ENCODE measurements at places on chromosomes 12 and 14.

GRCh38 chr14:60324837-60325236 lies 75.8 kb downstream of the PPM1A start:
- DNase-seq: no peak

GRCh38 chr12:71786829-71787228 lies 32.2 kb downstream of the RAB21 start:
- no peak for DNase-seq

DNA sequence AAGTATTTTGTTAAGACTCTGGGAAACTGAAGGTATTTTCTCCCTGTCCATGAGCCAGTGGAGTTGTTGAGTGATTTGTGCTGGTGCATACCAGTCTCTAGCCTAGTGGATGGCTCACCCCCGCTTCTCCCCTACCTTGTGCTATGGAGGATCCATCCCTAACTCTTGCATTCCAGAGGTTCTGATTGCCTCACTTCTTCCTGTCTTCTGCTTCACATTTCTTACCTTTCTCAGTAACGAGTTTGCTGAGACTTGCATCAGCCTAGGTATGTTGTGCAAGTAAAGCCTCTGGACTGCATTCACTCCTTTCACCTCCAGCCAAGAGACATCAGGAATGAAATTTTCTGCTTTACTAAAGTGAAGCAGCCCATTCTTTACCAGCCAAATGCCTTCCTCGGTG lies 391.6 kb downstream of the ZFP36L1 start:
- DNase-seq: no peak

DNA sequence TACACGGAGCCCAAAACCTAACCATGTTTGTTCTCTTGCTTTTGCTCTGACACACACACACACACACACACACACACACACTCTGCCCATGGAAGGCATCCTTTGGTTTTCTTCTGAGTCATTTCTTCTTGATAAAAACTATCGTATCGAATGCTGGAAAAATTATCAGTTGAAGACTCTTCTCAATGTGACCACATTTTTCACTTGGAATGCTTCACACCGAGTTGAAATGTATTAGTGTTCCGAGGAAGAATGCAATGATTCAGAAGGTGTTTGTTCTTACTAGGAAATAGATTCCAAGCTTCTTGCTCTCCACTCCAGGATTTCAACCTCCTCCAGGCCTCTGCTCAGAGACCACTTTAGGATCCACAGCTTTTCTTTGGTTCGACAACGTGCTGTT lies 226.3 kb downstream of the MON2 start:
- no peak for DNase-seq

- no peak for DNase-seq
Observed at GRCh38 chr14:87152693-87153092, 840.3 kb downstream of the GALC start.

GRCh38 chr14:81219759-81220579 lies 790 bp downstream of the GTF2A1 start:
- DNase-seq: peak; percentile 92

- no peak for DNase-seq
Observed at GRCh38 chr14:102882226-102882906, 40.1 kb upstream of the AMN start.

- no peak for DNase-seq
Observed at GRCh38 chr12:31456562-31456961, 130.6 kb upstream of the SINHCAF start.

GRCh38 chr14:98143566-98143965 lies 1128.4 kb downstream of the BCL11B start:
- no peak for DNase-seq

- no peak for DNase-seq
Observed at GRCh38 chr14:20657216-20658211, 16.0 kb upstream of the OR6S1 start.

GRCh38 chr12:77606348-77606747 lies 224.3 kb upstream of the NAV3 start:
- DNase-seq: no peak

DNA sequence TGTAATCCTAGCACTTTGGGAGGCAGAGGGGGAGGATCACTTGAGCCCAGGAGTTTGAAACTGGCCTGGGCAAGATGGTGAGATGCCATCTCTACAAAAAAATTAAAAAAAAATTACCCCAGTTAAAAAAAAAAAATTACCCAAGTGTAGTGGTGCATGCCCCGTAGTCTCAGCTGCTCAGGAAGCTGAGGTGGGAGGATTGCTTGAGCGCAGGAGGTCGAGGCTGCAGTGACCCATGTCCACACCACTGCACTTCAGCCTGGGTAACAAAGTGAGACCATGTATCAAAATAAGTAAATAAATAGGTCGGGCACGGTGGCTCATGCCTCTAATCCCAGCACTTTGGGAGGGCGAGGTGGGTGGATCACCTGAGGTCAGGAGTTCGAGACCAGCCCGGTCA lies 128.8 kb downstream of the VRK1 start:
- no peak for DNase-seq

- DNase-seq: no peak
Observed at GRCh38 chr12:107461222-107461975, 224.2 kb upstream of the PWP1 start.

GRCh38 chr12:132873724-132874123 lies 13.7 kb downstream of the CHFR start:
- DNase-seq: no peak

DNA sequence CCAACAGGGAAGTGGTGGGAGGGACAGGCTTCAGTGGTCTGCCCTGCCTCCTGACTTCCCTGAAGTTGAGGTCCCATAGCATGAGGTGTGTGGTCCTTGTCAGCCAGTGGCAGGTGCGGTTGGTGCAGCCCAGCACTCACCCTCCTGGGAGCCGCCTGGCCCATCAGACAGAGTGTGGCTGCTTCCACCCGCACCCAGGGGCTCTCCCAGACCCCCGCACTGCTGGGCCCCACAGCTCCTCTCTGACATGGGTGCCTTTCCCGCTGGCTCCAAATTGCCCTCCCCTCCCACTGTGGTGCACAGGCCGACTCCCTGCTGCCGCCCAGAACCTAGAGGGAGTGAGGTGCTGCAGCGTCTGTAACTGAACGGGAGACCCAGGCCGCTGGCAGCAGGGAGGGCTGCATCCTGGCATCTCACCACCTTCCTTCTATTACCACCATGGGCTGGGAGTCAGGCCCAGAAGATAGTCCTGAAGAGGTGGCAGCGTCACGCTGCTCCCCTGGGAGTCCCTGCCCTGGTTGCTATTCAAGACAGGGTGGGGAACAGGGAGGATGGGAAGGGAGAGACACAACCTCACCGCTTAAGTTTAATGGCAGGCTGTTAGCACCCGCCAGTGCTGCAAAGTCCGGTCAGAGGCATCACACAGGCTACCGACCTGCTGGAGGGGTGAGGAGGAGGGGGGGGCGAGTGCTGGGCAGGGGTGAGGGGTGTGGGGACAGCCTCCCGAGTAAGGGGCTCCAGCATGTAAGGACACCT lies 180.6 kb upstream of the PRMT8 start:
- no peak for DNase-seq

GRCh38 chr12:52692254-52692653 lies 11.1 kb downstream of the KRT77 start:
- DNase-seq: peak; percentile 42

- no peak for DNase-seq
Observed at GRCh38 chr12:122979908-122980182, 636 bp upstream of the ARL6IP4 start.

- DNase-seq: no peak
Observed at GRCh38 chr12:51869931-51870330, 18.0 kb upstream of the ANKRD33 start.

DNA sequence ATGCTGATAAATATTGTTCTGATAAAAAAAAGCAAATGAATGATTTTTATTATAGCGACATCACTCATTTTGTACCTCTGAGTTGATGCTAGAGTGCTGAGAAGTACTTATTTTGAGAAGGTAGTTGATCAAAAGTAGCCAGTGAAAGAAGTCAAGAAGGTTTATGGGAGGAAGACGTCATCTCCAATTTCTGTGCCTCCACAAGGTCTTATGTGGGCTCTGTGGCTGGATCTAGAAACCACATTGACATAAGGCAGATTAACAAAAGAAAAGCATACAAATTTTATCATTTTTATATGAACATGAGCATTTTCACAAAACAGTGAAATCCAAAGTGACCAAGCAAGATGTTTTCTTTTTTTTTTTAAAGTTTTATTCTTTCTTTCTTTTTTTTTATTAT lies 289.5 kb upstream of the FAR2 start:
- DNase-seq: no peak

GRCh38 chr12:93009533-93009932 lies 80.4 kb upstream of the EEA1 start:
- no peak for DNase-seq

Measured in upper lobe of left lung (tissue), 6 donors.